NCI-H1694 treated with DMSO at 0.1 percent for 48 hours (cell line): ENCODE measurements at places on chromosomes 11 and 22.

- no peak for DNase-seq
Measured at GRCh38 chr22:49228431-49229037, 599.1 kb downstream of the BRD1 start.

GRCh38 chr11:121452609-121453150 lies at the start of gene SORL1-AS1:
Gene SORL1-AS1, minus strand, starts transcription at chr11:121452967.
- no peak for DNase-seq

GRCh38 chr11:117095284-117096161 lies 2.7 kb downstream of the SIK3 start:
- no peak for DNase-seq

- no peak for DNase-seq
Measured at GRCh38 chr22:22403771-22404170, 104.8 kb downstream of the ZNF280B start.

- DNase-seq: no peak
Measured at GRCh38 chr22:40007853-40008710, 13.3 kb downstream of the FAM83F start.

DNA sequence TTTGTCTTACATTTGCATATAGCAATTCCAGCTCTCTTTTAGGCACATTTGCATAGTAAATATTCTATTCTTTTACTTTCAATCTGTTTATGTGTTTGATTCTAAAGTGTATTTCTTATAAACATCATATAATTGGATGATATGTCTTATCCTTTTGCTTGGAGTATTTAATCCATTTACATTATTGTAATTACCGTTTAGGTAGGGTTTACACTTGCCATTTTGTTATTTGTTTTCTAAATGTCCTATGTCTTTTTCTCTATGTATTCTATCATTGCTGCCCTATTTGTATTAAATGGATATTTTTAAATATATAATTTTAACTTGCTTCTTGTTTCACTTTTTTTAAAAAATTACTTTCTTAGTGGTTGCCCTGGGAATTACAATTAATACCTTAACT lies 22.8 kb upstream of the ACCSL start:
- DNase-seq: no peak

DNA sequence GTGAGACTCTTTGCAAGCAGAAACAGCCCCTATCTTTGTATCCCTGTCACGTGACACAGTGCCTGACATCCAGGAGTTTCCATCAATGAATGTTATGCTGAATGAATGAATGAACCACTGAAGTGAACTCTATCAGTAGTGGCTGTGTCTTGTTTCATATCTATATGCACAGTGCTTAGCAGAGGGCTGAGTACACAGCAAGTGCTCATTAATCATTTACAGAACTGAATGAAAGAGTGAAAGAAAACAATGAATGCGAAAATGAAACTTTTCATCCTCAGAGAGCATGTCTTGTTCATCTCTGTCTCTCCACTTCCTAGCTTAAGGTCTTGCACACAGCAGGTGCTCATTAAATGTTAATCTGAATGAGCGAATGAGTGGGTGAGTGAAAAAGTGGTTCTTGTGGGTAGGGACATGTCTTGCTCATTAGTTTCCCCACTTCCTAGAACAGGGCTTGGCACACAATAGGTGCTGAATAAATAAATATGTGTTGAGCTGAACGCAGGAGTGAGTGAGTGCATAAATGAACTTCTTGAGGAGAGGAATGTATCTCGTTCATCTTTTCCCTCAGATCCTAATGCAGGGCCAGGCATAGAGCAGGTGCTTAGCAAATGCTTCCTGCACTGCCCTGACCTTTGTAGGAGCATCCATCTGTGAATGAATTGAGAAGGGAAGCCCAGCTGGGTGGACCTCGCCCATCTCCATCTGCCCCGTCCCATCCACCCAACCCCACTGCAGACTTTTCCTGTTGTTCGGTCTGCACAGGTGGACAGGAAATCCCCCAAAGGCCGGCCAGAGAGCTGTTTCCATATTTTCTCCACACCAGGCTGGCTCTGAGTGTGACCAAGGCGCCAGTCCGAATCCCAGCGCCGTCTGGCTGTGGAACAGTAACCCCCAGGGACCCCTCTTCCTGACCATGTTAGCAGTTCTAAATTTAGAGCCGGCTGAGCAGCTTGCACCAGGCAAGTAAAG lies 113.4 kb upstream of the CRYBB3 start:
- DNase-seq: no peak

GRCh38 chr11:28284196-28284595 lies 176.0 kb downstream of the METTL15 start:
- no peak for DNase-seq

GRCh38 chr22:33579448-33580093 lies 340.7 kb downstream of the LARGE1 start:
- DNase-seq: peak; percentile 10

DNA sequence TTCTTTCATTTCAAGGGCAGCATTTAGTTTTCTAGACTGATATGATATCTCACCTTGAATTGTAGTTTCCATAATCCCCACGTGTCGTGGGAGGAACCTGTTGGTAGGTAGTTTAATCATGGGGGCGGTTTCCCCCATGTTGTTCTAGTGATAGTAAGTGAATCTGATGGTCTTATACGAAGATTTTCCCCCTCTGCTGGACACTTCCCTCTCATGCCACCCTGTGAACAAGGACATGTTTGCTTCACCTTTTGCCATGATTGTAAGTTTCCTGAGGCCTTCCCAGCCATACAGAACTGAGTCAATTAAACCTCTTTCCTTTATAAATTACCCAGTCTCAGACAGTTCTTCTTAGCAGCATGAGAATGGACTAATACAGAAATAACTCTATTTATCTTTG lies 851.1 kb upstream of the FAT3 start:
- DNase-seq: no peak

- no peak for DNase-seq
Measured at GRCh38 chr22:19708321-19709011, 5.8 kb upstream of the SEPTIN5 start.

- no peak for DNase-seq
Measured at GRCh38 chr11:18093959-18094358, 11.9 kb downstream of the SAAL1 start.

DNA sequence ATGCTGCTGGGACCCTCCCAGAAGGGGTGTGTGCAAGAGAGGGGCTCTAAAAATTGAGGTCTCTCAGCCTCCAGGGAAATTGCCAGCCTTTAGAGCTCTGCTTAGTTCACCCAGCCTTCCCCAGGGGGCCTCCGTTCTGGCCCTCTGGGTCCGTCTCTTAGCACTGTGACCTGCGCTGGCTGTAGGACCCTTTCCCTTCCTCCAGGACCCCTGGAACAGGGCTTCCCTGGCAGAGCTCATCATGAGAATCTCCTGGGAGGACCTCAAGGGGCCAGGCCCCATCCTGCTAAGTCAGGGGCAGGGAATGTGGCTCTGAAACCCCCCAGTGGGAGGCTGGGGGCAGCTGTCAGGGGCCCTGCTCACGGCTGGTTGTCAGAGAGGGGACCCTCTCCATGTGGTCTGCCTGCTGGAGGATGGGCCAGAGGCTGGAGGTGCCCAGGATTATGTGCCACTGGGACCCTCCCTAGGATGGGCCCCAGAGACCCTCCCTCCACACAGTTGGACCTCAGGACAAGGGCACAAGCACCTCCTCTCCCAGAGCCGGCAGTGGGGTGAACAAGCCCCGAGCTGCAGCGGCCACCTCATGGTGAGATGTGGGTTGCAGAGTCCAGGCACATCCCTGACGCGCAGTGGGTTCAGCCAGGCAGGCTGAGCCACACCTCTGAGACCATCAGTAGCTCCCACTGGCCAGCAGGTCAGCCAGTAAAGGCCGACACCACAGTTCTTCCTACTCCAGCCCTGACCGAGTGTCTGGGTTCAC lies 27.1 kb upstream of the GAL start:
- no peak for DNase-seq

- DNase-seq: no peak
Measured at GRCh38 chr11:99327527-99327926, 306.8 kb downstream of the CNTN5 start.

DNA sequence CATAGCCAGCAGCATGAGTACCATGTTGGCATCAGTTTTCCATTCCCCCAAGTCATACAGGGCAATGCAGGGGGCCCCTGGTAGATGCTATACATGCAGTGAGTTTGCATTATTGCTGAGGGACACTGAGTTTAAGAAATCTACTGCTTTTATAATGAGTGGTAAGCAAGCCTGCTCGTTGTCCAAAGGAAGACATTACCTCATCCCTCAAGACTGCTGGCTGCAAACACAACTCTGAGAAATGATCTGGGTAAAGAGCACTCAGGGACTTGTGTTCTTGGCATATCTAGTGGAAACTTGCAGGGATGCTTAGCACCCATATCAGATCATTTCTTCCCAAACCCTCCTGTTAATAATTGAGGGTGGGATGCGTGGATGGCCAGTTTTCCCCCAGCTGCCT lies 77.9 kb downstream of the CWC15 start:
- no peak for DNase-seq

GRCh38 chr11:77771135-77771534 lies 49.4 kb downstream of the RSF1 start:
- no peak for DNase-seq

GRCh38 chr11:38818720-38819119 lies 2220.7 kb upstream of the RAG2 start:
- DNase-seq: no peak

GRCh38 chr11:122156940-122157382 lies 40.9 kb upstream of the BLID start:
- DNase-seq: no peak
